ENCODE measurements at places on chromosomes 1 and 21.

- no peak for DNase-seq
Measured at GRCh38 chr1:109628540-109629321, 9.1 kb downstream of the AMPD2 start.

- no peak for DNase-seq
Measured at GRCh38 chr1:154845879-154846278, 24.2 kb downstream of the KCNN3 start.

DNA sequence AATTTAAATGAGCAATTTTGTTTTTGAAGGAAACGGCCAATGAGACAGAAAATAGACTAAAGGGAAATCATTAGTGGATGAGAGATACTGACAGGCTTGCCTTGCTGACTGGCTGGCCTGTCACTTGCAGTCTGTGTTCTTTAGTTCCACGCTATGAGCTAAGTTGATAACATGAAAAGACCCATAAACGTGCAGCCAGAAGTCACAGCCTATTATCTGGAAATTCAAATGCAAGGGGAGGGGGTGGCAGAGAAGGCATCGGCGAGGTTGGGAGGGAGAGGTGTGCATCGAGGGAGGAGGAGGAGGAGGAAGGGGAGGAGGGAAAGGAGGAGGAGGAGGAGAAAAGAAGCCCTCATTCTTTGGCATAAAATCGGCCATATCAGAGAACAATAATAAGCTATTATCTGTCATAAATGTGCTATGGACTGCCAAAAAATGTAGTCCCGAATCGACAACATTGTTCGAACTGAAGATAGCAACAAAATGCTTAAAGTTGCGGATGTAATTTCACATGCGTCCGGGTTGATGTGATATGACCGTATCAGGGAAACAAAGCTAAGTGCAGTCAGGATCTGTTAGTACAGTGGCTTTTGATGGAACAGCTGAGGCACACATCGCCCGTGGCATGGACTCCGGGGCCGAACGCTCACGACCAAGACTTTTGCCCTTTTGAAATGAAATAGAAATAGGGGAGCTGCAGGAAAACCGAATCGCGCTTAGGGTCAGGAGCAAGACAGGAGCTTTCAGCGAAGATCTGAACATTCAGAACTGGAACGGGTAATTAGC is 11.6 kb upstream of the BARHL2 start:
- DNase-seq, result no peak

DNA sequence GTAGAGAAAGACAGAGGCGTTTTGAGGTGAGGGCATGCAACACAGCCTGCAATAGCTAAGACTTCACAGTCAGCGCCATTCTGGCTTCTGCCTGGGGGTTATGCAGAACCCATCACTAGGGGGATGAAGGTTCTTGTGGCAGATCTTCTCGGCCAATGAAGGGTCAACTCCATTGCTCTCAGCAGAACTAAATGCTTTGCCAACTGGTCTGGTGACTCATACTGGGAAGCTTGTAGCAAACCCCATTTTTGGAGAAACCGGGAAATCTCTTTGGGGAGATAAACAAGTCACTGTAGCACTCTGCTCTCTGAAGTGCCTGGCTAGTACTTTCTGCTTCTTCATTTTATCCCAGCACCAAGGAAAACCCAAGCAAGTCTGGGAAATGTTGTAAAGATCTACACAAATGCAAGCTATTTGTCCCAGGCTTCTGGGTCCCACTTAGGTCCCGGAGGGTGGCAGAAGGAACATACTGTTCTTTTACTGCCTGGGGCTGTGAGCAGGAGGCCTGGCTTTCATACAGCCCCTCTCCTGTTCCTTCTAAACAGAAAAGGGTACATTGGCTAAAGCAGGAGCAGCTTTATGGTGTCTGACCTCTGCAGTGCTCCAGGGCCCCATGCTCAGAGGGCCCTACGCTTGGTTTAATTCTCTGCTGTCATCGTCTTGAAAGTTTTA is 28.8 kb downstream of the SHISA4 start:
- DNase-seq, result no peak

- DNase-seq, result no peak
Measured at GRCh38 chr1:239268941-239269340, 117.4 kb upstream of the CHRM3 start.

GRCh38 chr1:27668121-27668807 is 3.7 kb downstream of the IFI6 start:
- no peak for DNase-seq

DNA sequence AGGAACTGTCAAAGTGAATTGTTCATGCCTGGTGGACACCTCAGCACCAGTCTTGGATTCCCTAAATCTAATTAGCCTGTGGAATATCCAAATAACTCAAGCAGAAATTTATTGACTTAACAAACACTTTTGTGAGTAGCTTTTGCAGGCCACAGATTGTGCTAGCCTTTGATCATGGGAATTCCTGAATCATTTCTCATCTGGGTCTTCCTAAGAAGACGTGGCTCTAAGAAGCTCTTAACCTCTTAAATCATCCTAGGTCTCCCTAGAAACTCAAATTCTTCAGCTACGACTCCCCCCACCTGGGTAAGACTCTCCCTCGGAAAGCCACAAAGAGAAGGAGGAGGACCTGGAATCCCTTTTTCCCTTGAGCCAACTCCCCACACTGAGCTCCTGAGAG is 53.8 kb upstream of the PSEN2 start:
- no peak for DNase-seq

DNA sequence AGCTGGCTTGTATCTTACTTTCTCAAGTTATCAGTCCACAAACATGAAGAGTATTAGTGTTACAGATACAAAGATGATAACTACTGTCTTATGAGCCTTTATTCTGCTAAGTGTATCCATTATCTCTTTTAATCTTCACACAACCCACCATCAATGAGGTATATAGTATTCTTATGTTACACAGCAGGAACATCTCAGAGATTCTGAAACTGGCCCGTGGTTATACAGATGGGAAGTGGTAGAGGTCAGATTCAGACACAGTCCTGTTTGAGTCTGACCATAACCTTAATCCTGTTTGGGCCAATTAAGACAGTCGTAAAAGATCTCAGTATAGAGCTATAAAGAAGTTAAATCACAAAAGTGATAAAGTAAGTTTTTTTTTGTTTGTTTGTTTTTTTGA is 5.1 kb upstream of the TMEM269 start:
- DNase-seq, result no peak

- DNase-seq, result no peak
Measured at GRCh38 chr1:75710832-75711231, 13.7 kb upstream of the ACADM start.

DNA sequence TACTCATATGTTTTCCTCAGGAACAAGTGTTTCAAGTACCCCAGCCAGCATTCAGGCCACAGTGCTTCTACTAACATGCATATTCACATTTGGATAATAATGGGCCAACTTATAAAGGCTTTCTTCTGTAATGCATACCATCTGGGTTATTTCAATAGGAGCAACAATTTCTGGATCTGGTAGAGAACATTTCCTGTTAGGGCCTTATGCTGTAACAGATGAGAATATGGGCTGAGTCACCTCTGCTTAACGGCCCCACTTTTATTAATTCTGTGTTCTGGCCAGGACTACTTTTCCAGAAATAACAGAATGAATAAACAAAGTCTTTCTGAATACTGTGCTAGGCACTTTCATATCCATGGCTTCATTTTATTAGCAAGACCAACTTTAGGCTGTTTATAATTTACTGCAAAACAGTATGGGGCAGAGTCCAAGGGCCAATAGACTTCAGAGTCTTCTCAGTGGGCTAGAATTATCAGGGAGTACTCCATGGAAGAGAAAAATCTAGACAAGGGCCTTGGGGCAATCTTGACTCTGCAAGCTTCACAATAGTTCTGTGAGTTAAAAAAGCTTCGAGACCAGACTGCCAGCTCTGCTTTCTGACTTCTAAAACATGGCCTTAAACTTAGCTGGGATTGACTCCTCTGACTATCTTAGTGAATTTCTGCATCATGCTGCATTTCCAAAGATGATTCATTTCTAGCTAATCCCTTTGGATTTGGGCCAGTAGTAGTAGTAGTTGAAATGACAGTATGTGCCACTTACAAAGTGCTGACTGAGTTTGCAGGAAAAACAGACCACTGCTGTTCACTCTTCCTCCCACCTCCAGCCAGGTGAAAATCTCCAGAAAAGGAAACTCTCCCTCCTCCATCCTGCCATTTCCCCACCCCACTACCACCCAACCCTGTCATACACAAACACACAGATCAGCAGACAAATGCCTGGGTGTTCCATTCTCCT is 8.2 kb upstream of the SSX2IP start:
- no peak for DNase-seq

DNA sequence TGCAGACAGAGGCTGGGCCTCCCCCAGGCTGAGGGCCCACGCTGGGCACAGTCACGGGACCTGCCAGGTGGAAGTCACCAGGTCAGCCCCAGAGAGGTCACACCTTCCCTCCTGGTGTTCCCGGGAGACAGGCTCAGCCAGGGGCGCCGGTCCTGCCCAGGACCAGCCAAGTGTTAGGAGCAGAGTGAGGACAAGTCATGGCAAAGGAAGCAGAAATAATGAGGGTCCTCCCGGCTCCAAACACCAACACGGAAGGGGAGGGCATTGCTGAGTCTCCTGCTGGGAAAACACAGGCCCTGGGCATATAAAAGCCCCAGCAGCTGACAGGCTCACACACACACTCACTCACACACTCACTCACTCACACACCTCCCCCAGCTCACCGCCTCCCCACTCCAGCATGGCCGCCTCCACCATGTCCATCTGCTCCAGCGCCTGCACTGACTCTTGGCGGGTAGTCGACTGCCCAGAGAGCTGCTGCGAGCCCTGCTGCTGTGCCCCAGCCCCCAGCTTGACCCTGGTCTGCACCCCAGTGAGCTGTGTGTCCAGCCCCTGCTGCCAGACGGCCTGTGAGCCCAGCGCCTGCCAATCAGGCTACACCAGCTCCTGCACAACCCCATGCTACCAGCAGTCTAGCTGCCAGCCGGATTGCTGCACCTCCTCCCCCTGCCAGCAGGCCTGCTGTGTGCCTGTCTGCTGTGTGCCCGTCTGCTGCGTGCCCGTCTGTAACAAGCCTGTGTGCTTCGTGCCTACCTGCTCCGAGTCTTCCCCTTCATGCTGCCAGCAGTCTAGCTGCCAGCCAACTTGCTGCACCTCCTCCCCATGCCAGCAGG is at the start of gene KRTAP10-10:
Gene KRTAP10-10 (plus strand): TSS at position 339 of the 833 bp plus-strand sequence. CDS start 62 bp downstream, at position 401.
- DNase-seq, result no peak

DNA sequence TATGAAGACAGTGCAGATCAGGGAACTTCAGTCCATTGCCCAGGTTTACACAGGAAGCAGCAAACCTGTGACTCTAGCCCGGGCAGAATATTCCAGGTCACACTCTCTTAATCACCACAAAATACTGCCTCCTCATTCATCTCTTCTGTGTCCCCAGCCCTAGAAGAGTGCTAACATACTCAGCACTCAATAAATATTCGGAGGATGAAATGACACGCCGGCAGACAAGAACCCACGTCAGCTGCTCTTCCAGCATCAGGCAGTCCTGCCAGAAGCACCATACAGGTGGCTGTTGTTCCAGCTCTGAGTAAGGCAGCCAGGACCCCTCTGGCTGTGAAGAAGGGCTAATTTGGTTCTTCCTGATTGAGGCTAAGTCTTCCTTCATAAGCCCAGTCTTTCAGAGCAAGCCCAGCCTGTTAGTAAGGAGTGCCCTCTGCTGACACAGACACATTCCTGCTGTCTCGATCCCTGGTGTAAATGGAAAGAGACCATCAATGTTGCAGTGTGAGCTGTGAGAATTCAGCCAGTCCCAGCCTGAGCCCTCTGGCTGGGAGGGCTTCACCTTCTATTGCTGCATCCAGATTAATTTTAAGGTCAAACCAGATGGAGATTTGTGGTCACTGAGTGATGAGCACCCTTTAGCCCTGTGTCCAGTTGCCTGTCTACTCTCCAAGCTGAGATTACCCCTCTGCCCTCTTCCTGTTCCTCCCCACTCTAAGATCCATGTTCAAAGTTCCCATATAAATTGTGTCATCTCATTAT is 45.0 kb upstream of the KIRREL1 start:
- DNase-seq, result no peak

DNA sequence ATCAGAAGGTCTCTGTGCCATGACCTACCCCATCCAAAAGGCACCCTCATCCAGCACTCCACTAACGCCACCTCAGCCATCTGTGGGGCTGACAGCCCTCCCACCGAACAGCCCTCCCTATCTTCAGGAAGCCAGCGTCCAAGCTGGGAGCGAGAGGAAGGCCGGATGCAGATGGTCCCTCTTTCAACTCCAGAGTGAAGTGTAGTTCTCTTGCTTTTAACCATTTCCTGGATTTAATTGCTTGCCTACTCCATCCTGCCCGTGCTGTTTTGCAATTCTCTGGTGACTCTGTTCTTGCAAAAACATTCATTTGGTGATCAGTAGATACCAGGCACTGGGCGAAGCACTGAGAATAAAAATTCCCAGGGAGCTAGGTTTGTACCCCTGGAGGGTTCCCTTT is 8.2 kb upstream of the DYRK1A start:
- DNase-seq, result no peak

- DNase-seq, result no peak
Measured at GRCh38 chr1:94790670-94791069, 29.5 kb upstream of the SLC44A3 start.

DNA sequence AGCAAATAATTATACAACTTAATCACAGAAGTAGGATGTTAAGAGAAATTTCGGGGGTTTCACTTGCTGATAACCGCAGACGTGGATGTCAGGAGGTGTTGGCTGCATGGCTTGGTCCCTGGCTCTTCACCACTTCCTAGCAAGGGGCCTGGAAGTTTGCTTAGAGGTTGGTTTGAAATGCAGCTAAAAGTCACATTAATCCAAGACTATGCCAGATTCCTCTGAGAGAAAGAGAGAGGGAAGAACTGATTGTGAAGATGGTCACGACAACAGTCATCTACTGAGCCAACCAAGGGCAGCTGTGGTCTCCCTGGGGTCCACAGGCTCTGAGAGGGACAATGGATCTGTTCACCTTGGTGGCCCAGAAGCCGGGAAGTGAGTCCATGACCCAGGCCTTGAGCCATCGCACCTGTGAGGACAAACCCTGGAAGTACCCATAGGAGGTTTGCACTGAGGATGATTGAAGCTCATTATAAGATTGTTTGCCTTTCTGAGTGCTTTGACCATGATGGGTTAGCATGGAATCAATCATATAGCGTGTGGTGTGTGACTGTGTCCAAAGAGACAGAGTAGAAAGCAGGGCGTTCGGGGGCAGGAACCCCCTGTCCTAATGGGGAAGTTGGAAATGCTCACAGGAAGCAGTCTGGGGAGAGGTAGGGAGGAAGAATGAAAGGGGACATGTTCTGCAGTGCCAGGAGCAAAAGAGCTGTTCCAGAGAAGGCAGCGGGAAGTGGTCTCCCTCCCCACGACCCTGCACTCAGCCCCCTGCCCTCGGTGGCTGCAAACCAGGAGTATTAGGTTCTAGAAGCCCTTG is 47.1 kb downstream of the UMODL1 start:
- DNase-seq, result no peak

- DNase-seq, result no peak
Measured at GRCh38 chr21:17796503-17796902, 22.7 kb downstream of the C21orf91 start.

GRCh38 chr1:6150006-6150938 is 29.8 kb downstream of the CHD5 start:
- no peak for DNase-seq

Data from central memory CD4-positive, alpha-beta T cell (primary cell).